ENCODE measurements at places on chromosomes 5 and 9.

DNA sequence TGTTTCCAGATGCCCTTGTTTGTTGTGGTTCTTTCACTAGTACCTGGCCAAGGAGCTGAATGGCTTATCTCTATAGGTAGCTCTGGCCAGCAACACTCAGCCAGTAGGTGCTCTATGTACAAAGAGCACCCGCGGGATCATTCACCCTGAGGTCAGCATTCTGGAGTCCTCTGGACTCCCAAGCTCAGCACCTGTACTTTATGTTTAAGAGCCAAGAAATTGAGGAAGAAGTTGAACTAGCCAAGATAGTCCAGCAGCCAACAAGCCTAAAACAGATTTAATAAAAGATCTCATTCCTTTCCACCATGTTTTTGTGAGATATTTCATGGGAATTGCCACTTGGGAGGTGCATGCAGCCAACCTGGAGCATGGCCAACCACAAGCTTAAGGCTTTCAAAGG is 242.6 kb upstream of the PAPPA start:
- DNase-seq: no peak

DNA sequence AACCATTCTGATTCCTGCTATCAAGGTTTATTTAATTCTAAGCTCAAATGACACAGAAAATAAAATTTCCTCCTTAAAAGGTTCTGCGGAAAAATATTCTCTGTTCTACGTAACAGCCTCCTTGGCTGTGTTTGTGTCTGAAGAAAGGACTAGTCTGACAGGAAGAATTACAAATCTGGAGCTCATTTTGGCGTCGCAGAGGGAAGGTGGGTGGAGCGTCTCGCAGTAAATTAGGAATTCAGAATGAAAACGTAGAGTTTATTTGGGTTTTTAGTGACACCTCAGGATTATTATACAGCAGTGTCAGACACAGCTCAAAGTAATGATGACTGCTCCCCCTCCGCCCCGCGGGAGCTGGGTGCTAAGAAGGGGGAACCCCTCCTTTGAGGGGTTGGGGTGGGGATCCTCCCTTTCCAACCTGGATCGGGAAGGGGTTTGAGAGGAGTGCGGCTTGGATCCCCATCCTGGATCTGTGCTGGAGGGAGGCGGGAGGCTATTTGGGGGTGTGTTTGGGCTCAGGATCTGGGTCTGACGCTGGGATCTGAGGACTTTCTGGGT is 933 bp upstream of the TGFBR1 start:
- DNase-seq: no peak

DNA sequence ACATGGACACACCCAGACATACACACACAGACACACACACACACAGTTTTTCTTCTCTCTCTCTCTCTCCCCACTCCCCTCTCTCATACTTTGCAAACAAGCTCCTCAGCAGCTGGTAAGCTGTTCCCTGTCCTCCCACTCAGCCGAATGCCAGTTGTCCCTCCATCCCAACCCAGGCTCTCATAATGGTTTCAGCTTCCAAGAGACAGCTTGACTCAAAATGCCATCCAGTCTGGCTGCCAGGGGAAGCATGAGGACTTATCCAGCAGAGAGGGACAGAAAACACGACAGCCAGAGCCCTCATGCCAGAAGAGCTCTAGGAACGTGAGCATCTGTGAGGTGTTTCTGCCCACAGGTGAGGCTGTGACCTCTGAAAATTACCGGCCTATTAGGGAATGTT is 112.6 kb upstream of the SPDL1 start:
- DNase-seq: no peak

- no peak for DNase-seq
These were observed 27.7 kb downstream of the PRDM6 start for GRCh38 chr5:123116757-123117156.

DNA sequence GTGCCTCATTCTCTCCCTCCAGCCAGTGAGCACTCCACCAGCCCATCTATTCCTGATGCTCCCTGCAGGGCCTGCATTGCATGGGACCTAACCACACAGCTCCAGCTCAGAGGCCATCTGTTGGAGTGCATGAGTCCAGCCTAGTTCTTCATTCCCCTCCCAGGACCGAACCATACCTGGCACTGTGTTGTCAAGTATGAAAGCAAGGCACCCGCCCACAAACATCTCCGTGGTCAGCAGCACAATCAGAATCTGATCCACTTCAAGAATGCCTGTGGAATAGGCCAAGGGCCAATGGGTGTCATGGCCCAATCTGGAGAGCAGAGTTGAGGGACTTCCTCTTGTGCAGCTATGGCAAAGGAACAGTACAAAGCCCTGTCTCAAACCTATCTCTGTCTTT is 5.9 kb downstream of the SLC23A1 start:
- no peak for DNase-seq

GRCh38 chr5:150624334-150625163 is 15.9 kb upstream of the SYNPO start:
- DNase-seq: no peak

GRCh38 chr9:124858330-124859046 is 3.3 kb downstream of the RPL35 start:
- DNase-seq: no peak

DNA sequence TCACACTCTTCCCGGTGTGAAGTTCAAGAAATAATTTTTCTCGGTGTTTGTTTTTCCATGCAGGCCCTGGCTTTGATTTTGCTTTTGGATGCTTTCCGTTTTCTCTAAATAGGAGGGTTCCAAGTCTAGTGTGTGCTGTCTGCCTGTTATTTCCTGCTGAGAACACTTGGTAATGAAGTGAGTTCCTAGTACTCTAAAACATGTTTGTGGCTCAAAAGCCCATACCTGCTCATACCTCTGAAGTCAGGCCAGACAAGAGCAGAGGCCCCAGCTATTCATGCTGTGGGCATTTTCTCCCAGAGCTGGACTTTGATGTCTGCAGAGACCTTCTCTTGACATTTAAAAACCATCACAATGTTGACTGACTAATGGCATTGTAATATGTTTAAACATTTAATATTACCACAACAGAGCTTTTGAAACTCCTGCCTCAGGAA is 211.2 kb downstream of the GOLPH3 start:
- DNase-seq: no peak

- no peak for DNase-seq
These were observed 64.7 kb upstream of the XPA start for GRCh38 chr9:97761879-97762278.

DNA sequence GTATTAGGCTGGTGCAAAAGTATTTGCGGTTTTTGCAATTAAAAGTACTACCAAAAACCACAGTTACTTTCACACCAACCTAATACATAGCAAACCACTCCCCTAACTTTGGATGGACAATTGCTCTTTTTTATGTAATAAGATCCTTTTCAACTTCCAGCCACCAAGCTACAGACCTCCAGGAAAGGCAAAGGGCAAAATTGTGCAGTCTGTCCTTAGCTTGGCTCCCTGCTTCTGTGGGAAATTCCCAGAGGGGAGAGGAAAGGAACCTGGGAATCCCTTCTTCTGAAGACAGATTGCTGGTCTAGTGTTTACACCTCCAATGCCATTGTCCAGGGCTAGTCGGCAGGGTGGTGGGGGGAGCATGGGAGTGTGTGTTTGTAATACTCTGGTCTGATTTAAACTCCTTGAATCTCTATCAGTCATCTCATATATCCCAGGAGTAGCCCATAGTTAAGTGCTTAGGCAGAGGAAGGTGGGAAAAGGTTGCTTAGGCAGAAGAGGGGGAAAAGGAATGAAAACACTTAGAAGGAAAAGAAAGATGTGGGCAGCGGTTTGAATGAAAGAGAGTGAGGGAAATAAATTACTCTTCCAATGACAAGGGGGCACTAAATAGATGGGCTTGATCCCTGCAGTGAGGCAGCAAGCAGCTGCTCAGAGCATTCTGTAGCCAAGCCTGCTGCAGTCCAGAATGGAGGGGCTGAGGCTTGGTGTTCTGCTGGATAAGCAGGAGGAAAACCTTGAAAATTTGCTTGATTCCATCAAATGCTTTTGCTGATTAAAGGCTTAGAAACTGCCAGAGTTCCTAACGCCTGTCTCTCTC is 86.9 kb upstream of the MAP1B start:
- DNase-seq: no peak

DNA sequence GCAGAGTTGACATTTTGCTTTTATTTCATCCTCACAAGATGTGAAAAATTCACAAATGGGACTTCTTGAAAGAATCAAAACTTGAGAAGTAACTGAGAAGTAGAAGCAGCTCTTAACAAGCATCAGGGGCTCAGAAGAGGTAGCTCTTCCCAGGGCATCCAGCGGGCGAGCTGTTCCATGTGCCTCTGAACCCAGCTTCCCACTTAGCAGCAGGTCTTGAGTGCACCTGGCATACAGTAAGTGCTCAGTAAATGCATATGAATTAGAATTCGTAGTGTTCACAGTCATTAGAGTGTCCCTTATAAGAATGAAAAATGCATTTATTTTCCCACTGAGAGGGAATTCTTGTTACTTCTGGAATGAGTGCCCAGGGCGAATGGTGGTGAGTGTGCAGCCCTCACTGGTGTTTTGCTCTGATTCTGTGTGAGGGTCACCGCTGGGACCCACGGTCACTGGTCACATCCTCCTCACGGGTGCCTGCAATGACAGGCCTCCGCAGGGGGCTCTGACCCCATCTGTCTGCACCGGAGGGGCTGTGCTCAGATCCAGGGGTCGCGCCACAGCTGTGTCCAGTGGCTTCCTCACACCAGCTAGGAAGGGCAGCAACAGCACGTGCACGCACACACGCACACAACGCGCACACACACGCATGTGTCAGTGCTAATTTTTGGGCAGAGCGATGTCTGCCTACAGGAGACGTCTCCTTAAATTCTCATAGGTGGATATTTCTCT is 26.9 kb downstream of the EXOC3 start:
- no peak for DNase-seq

Data from NCI-H1048 (cell line).